ENCODE measurements at places on chromosomes 6 and 20. TPM values are rescaled to one million over a fixed set of nuclear protein-coding genes. Genes with fewer than 3 reads are reported as not detected.

GRCh38 chr6:145727817-145728388 is 7.4 kb downstream of the EPM2A start:
- no peak for DNase-seq

- DNase-seq: no peak
Observed at GRCh38 chr20:63166193-63167020, 49.5 kb downstream of the YTHDF1 start.

DNA sequence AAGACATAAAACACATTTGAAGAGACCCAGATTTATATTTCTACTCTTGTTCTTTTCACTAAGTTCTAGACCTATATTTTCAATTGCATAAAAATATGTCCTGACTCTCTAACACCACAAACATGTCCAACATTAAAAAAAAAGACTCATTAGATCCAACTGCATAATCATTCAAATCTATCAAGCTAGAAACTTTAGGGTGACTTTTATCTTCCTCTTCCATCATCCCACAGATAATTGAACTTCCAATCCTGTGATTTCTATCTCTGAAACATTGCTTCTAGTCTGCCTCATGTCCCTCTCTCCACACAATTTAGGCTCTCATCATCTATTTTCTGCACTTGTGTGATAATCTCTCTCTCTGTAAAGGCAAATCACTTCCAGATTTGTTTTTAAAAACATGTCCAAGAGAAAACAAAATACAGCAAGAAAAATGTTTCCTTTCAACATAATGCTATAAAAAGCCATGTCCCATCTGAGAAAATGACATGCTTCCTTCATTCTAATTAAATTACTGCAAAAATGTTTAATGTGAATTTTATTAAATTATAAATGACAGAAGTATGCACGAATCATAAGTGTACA is 615.9 kb downstream of the RNF144B start:
- no peak for DNase-seq

- DNase-seq: no peak
Observed at GRCh38 chr6:11296449-11297375, 64.2 kb upstream of the NEDD9 start.

GRCh38 chr20:19318610-19319009 is 106.2 kb downstream of the SLC24A3 start:
- DNase-seq: no peak

DNA sequence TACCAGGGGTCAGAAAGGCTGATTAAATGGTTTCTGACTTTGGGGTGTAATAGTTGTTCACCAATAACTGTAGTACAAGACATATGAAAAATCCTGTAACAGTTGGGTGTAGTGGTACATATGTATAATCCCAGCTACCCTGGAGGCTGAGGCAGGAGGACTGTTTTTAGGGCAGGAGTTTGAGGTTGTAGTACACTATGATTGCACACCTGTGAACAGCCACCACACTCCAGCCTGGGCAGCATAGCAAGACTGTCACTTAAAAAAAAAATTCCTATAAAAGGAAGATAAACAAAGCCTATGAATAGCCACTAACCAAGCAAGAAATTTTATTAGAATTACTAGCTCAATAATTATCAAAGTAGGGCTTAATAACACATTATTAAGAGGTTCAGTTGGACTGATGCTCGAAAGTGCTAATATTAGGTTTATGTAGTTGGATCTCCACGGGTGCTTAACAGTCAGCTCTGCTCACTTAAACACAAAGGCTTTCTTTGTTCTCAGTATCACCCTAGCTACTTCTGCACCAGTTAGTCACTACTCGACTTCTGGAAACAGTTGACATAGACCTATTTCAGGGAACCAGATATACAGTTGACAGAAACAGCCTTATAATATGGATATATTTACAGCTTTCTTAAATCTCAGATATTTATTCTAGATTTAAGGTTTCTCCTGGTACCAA is 113.0 kb downstream of the MTFR2 start:
- DNase-seq: no peak

- DNase-seq: no peak
Observed at GRCh38 chr6:129209355-129209754, 326.4 kb downstream of the LAMA2 start.

GRCh38 chr6:154861825-154862224 is 128.6 kb downstream of the SCAF8 start:
- no peak for DNase-seq

DNA sequence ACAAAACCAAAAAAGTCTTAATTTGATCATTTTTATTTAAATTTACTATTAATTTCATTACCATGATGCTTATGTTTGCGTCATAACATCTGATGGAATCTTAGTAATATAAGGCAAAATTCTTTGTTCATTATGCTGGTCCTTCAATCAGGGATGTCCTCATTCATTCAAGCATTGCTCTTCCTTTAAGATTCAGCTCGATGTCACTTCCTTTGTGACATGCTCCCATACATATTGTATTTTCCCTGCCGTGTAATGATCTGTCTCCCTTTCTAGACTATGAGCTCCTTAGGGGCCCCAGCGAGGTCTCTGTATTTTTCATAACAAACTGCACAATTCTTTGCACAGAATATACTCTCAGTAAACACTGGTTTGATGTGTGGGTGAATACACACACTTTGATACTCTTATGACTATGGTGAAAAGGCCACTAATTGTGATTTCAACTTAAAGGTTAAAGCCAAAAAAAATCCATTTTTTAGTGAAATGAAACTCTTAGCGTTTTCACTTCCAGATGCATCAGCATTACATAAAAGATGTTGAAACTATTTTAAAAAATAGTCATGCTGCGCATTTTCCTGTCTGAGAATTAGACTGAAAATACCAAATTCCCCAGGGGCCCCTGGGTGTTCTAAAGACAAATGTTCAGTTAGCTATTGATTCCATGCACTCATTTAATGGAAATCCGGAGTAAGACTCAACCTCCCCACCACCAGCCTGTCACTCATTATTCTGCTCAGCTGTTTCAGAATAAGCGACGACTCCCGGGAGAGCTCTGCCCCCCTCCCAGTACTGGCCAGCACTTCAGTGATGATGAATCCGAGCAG is 169.7 kb downstream of the ATXN1 start:
- no peak for DNase-seq

- DNase-seq: no peak
Observed at GRCh38 chr6:84350397-84350796, 123.0 kb upstream of the CEP162 start.

GRCh38 chr6:5094327-5094726 is 9.2 kb downstream of the PPP1R3G start:
- DNase-seq: no peak

DNA sequence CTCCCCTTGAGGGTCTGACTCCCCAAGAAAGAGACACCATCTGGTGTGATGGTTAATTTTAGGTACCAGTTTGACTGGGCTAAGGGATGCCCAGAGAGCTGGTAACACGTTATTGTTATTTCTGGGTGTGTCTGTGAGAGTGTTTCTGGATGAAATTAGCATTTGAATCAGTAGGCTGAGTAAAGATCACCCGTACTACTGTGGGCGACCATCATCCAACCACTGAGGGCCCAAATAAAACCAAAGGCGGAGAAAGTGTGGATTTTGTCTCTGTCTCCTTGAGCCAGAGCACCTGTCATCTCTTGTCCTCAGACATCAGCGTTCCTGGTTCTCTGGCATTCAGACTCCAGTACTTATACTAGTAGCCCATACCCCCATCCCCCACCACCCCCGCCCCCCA is 7.9 kb upstream of the CNKSR3 start:
- DNase-seq: no peak

- no peak for DNase-seq
Observed at GRCh38 chr20:10609276-10609675, 64.5 kb downstream of the JAG1 start.

DNA sequence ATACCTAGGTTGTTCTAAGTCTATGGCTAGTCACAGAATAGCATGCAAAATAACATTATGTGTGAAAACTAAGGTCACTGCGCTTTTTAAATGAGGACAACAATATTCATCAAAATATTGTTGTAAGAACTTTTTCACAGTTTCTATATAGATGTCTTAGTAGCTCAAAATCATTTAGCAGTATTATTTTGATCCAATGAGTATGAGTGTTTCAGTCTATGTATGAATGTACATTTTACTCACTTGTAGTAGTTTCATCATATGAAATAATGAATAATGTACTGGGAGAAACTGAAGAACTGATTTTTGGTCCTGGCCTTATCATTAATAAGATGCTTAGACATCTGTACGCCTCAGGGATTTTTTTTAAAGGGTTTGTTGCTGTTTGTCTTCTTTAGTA is 16.5 kb upstream of the TMEM30A start:
- no peak for DNase-seq

GRCh38 chr20:13857304-13857703 is 72.5 kb downstream of the NDUFAF5 start:
- DNase-seq: no peak

- no peak for DNase-seq
Observed at GRCh38 chr20:50302341-50303057, 111.9 kb downstream of the CEBPB start.

DNA sequence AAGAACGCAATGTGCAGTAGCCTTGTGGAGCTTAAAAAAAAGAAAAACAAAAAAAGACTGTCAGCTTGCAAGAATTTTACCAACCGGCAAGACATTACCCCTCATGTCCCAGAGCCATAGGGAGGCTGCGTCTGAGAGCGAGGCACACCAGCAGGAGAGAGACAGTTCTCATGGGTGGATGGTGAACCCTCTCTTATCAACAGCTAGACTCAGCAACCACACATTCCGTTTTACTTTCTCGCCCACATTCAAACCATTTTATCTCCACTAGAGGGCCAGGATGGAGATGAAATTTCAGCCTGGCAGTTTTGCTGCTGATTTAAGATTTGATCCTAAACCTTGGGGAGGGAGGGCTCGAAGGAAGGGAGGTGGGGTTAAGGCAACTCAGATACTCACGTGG is 247.0 kb downstream of the ATXN1 start:
- no peak for DNase-seq

- DNase-seq: no peak
Observed at GRCh38 chr6:142568857-142569597, 267.2 kb downstream of the ADGRG6 start.

DNA sequence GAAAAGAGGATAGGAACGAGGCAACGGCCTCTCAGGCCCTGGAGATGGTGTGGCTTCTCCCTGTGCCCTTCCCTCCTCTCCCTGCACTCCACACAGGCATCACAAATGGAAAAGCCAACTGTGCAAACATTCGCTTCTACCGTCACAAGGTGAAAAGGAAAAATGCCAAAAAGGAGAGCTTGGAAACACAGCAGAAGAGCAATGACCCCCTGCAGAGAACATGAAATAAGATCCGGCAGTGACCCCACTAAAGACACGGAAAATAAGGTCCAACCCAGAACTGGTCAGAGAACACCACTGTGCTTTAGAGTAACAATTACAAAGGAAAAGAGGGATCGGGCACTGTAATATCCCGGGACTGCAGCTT is 63.0 kb downstream of the SLC22A23 start:
- DNase-seq: no peak

GRCh38 chr20:63752411-63753101 is 13.0 kb downstream of the SLC2A4RG start:
- no peak for DNase-seq

DNA sequence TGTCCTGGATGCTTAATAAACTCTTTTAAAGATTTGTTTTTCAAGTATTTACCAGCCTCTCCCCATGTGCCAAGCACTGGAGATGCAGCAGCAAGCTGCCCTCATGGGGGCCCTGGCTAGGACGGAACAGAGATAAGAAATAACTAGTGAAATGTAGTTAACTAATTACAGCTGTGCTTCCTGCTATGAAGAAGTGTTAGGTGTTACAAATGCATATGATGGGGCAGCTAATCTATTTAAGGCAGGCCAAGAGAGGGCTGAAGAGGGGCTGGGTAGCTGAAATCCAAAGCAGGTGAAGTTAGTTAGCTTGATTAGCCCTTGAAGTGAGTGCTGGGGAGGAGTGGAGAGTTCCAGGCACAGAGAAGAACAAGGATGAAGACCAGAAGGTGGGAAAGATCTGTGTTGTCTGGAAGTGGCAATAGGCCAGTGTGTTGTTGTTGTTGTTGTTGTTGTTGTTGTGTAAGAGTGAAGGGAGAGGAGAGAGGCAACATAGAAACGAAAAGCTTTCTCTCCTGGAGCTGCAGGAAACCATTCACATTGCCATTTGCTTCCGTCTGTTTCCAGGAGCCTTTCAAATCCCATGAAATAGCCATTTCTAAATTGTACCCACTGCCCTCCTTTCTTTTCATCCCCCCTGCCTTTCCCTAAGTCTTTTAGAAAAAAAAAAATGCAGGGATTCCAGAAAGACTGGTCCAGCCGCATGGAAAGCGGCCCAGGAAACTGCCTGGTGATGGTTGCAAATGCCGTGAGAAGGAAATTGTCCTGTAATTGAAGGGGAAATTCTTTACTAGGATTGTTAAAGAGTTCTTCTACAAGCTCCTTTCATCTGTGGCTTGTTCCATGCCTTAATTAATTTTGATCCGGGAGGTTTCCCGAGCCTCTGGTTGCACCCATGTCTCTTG is 119.6 kb downstream of the TFAP2C start:
- DNase-seq: no peak

- no peak for DNase-seq
Observed at GRCh38 chr6:114936080-114936479, 593.3 kb upstream of the HS3ST5 start.

GRCh38 chr6:81476881-81477280 is 275.6 kb downstream of the TENT5A start:
- no peak for DNase-seq

GRCh38 chr6:131877999-131878789 is 70.4 kb downstream of the ENPP1 start:
- DNase-seq: no peak

DNA sequence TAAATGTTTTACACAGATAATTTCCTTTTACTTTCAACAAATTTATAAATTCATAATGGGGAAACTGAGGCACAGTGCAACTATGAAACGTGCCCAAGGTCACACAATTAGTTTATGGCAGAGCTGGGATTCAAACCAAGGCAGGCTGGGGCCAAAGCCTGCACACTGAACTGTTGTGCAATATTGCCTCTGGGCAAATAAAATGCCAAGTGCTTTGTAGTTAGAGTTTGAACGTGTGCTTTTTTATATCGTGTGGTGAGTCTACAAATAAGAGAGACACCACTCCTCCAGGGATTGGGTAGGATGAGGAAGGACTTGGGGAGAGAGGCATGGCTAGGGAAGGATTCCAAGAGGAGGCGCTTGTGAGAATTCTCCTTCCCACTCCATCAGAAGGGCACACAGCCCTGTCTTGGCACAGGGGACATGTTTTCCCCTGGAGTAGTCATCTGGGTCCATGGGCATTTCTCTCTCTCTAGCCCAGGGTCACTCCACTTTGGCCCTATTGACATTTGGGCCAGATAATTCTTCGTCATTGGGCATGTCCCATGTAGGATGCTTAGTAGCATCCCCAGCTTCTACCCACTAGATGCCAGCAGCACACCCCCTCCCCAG is 2.8 kb upstream of the CDH22 start:
- DNase-seq: no peak

SYTL3 gene
- polyA plus RNA-seq: 4.5 TPM

CFAP61 gene
- polyA plus RNA-seq: 4.3 TPM

PRND gene
- 3.1 TPM for polyA plus RNA-seq

STX11 gene
- 0.81 TPM for polyA plus RNA-seq

SLC52A3 gene
- 3.3 TPM for polyA plus RNA-seq

NOTCH4 gene
- polyA plus RNA-seq: 17.2 TPM

EYA2 gene
- 0.40 TPM for polyA plus RNA-seq

RRAGD gene
- polyA plus RNA-seq: 33.3 TPM

ASIP gene
- 0.88 TPM for polyA plus RNA-seq

TCP11 gene
- 2.8 TPM for polyA plus RNA-seq

TJAP1 gene
- polyA plus RNA-seq: 39.8 TPM

All from renal cortex interstitium (tissue), 15 donors.